Lung microvascular endothelial cell (primary cell): ENCODE measurements at places on chromosomes 16 and 17. TPM values are rescaled to one million over a fixed set of nuclear protein-coding genes. Genes with fewer than 3 reads are reported as not detected.

The ARHGDIG gene
- under 0.01 and 0.22 TPM in 2 replicates for total RNA-seq

The CES4A gene
- 1.1 and 1.2 TPM in 2 replicates for total RNA-seq

GRCh38 chr16:11781773-11782172 is 15.3 kb downstream of the ZC3H7A start:
- DNase-seq: peak; percentile 34

DNA sequence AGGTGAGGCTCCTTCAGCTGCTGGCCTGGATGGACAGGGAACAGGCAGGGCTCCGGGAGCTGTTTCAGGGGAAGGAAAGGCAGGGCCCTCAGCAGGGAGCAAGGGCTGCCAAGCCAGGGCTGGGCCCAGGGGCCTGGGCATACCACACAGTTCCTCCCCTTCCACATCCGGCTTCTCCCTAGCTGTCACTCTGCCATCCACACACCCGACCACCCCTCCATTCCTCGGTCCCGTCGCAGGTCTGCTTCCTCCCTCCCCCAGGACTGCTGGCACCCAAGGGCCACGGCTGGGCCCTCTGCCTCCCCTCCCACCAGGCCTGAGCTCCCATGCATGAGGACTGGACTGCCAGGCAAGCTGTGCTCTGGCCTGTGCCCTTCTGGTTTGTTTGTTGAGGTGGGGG is 24.0 kb downstream of the CDIP1 start:
- no peak for DNase-seq

- no peak for DNase-seq
Observed at GRCh38 chr16:14199624-14200023, 128.5 kb downstream of the MRTFB start.
